ENCODE measurements at places on chromosomes 7 and 10. TPM values are rescaled to one million over a fixed set of nuclear protein-coding genes. Genes with fewer than 3 reads are reported as not detected.

C7orf33 gene
- total RNA-seq, result not detected

MICALL2 gene
- total RNA-seq, result 3.8 TPM

ASB4 gene
- 0.24 TPM for total RNA-seq

PMPCB gene
- 68.6 TPM for total RNA-seq

GTF2IRD1 gene
- 16.0 TPM for total RNA-seq

CPN1 gene
- not detected for total RNA-seq

SKIDA1 gene
- total RNA-seq, result 3.4 TPM

CPEB3 gene
- 6.2 TPM for total RNA-seq

PSPH gene
- 13.7 TPM for total RNA-seq

HMX3 gene
- total RNA-seq, result not detected

ARHGEF35 gene
- total RNA-seq, result 6.5 TPM

FXYD4 gene
- not detected for total RNA-seq

CRPPA gene
- 5.2 TPM for total RNA-seq

AZGP1 gene
- total RNA-seq, result 2.7 TPM

FAM241B gene
- 1.4 TPM for total RNA-seq

CALD1 gene
- total RNA-seq, result 435 TPM

NSUN6 gene
- total RNA-seq, result 19.5 TPM

Measured in ovary (tissue), 10 donors.